Suppressor macrophage treated with lipopolysaccharide for 4 hours (primary cell): ENCODE measurements at places on chromosomes 13 and 19.

DNA sequence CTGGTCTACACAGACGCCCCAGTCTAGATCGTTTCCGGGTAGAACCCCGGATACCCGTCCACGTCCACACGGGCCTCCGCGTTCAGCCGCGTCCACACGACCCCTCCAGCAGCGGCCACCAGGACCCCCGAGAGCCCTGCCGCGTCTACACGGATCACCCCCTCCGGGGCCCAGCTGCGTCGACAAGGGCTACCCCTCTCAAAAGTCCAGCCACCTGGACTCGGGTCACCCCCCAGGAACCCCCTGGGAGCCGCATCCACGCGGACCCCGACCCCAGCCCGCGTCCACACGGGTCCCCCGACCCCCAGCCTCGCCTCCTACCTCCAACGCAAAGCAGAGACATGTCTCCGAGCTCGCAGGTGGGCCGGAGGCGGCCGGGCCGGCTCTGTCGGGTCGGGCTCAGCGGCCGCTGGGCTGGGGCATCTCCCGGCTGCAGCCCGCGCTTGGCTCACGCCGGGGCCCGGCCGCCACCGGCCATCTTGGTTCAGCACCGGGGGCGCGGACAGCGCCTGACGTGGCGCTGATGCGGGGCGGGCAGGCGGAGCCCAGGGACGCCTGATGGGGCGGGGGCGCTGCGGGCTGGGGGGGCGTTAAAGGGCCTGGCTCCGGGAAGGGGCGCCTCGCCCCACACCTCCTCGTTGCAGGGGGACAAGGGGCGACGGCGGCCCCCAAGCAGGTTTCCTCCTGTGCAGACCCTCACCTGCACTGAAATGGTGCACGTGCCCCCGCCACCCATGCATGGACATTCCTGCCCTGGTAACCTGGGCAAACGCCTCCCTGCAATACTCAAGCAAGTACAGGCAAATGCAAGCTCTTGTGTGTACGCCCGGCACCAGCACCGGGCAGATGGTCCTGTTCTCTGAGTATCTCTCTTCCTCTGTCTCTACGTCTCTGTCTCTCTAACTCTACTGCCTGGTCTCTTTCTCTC lies at the start of gene UNC13A:
Gene UNC13A, minus strand, starts transcription at position 498 of the 928 bp plus-strand sequence. Its CDS starts 155 bp downstream, at position 343.
- peak; percentile 42 for DNase-seq

DNA sequence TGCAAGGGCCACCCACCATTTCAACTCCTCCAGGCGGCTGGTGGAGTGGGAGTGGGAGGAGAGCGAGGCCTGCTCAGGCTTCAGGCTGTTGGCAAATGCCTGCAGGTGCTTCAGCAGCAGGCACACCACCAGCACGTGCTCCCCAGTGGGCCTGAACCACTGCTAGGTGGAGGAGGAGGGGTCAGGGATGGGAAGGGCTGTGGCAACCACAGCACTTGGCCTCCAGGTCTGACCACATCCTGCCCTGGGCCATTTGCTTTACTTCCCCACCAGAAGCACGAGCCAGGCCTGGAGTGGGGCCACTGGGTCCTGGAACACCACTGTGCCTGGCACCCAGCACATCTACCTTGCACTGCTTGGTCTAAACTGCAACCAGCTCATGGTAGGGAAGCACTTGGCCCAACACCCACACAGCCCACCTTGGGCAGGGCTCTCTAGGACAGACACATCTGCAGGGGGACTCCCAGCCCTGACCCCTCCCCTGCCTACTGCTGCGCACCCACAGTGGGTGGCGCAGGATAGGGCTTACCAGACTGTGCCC lies 26.2 kb downstream of the TUBA3C start:
- no peak for DNase-seq

DNA sequence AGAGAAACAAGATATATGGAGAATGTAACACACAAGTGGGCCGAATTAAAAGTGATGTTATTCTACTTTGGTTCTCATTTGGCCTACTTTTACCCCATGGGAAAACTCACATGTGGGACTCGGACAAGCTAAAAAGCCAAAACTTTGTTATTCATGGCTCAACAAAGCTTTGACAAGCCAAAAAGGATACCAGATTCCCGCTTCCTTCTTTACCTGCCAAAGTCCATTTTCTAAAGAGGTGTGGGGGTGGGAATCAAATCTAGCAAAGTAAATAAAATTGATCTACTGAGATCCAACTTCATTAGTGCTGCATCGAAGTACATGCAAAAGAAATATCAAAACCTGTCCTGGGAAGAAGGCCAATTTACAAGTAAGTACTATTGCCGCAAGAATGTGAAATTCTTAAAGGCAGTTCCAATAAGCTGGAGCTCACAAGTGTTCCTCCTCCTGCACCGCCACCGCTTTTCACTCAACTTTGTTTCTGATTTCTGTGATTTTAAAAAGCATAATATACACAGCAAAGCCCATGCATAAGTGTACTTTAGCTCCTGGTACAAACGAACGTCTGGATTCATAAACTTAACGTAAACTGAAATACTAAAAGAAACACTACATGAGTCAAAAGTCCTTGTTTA lies 1.1 kb downstream of the LNX2 start:
- DNase-seq, result no peak

GRCh38 chr13:91134803-91135184 lies 212.7 kb upstream of the MIR17HG start:
- DNase-seq, result peak; percentile 40

DNA sequence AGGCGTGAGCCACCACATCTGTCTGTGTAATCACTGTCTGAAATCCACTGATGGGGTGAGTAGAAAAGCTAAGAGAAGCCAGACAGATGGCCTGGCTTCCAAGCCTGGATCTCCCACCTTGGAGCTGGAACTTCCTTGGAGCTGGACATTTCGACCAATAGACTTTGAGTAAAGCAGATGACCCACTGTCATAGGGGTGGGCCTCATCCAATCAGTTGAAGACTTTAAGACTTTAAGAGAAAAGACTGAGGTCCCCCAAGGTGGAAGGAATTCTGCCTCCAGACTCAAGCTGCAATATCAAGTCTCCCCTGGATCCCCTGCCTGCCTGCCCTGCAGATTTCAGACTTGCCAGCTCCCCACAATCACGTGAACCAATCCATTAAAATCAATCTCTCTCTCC lies 20.7 kb downstream of the VSTM1 start:
- DNase-seq, result no peak

DNA sequence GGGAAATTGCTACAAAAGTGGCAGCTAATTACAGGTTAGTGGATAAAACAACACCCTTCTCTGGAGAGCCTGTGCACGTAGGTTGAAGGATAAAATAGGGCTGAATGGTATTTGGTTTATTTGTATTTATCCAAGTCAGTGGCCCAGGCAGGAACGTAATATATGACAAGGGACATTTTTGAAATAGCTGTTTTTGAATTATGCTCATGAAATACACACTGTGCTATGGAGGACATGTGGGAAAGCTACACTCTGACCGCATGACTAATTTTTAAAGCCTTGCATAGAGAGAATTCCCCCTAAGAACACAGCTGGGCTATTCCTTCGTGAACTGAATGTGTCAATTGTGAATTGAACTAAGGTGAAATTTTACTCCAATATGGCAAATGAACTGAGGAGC lies 292.1 kb upstream of the MAB21L1 start:
- no peak for DNase-seq

DNA sequence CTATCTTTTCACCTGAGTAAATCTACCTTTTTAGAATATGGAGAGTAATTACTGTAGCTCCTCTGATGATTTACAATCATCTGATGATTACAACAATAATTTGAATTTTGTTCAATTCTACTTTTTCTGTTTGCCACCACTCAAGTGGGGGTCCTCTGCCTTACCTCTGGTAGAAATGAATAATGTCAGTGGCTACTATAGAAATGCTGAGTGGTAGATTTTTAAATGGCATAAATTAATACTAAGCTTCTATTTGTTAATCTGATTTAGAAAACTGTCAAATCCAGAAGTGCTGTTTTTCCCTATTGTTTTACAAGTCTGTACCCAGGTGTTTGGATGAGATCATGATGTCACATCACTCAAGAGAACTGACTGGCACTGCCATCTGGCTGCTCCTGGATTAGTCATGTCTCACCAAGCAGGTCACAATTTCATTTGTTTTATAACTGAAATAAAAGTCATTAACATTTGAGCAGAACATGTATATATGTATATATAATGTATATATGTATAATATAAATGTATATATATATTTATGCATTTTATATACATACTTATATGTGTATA lies 494.8 kb downstream of the TBC1D4 start:
- no peak for DNase-seq

DNA sequence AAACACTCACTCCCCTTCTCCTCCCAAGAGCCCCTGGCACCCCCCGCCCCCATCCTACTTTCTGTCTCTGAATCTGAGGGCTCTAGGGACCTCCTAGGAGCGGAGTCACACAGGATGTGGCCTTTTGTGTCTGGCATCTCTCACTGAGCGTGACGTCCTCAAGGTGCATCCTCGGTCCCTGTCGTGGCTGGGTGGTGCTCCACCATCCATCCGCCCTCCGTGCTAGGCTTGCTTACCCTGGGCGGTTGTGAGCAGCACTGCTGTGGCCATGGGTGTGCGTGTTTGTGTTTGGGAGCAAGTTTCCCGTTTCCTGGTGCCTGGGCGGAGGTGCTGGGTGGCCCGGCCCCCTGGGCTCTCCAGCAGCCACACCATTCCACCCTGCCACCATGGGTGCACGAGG lies 12.2 kb downstream of the PLEKHJ1 start:
- DNase-seq, result no peak

DNA sequence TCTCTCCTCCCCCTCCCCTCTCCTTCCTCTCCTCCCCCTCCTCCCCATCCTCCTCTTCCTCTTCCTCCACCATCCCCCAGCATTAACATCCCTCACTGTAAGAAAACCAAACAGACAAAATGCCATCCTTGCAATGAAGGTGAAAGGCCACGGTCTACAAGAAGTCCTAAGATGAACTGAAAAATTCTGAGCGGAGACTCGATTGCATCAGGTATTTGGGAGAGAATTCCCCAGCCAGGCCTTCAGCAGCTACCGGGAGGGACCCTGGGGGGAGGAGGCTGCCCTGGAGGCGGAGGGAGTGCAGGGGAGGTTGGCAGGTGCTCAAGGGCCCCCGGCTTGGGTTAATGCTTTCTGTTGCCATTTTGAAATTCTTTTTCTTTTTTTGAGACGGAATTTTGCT lies 10.1 kb upstream of the TIMM44 start:
- no peak for DNase-seq

- no peak for DNase-seq
Observed at GRCh38 chr13:112635323-112635722, 47.4 kb upstream of the TUBGCP3 start.

DNA sequence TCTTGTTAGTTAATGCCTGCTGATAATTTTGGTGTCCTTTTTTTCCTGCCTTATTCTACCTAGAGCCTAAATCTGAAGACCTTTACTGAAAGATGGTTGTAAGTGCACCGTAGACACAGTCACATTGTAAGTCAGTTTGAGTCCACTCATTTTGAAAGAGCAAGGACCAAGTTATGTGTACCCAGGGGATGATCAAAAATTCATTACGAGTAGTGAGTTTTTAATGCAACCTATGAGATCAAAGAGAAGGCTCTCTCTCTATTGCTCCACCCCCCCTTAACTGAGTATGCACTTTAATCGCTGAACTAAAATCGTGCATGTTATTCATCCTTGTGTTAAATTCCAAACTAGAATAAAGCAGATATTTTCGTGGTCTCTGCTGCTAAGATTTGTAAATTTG lies 1.8 kb downstream of the RAP2A start:
- no peak for DNase-seq

DNA sequence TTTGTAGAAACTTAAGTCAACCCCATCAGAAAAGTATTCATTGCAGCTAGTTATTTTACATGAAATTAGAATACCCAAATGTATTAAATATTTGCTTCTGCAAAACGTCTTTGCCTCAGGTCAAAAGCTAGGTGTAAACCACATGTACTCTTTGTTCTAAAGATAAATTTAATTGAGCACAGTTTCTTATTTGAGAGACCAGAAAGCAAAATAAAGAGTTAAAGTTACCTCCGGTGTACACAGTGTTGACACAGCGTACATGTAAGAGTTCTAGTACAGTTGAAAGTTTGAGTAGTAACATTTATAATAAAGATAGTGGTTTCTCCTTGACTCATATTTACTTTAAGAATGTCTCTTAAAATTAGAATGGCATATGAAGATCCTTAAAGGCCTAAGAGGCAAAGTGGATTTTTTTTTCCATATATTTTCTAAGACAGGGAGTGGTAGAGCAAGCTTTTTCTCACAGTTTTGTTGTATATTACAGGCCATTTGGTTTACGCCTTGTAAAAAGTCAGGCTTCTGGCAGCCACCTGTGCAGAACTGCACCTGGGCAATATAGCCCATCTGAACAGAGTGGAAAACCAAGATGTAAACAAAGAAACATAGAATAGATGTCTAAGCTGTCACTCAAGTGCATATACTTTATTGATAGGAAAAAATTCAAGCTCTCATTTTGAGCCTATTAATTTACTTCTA lies 2.9 kb downstream of the LRCH1 start:
- DNase-seq, result no peak

- DNase-seq, result no peak
Observed at GRCh38 chr19:2783781-2784145, 690 bp upstream of the SGTA start.

GRCh38 chr13:27476943-27477703 lies 26.8 kb upstream of the MTIF3 start:
- DNase-seq, result peak; percentile 14

- no peak for DNase-seq
Observed at GRCh38 chr13:111577208-111577828, 256.9 kb downstream of the TEX29 start.

- no peak for DNase-seq
Observed at GRCh38 chr19:55700813-55701212, 25.8 kb downstream of the EPN1 start.

DNA sequence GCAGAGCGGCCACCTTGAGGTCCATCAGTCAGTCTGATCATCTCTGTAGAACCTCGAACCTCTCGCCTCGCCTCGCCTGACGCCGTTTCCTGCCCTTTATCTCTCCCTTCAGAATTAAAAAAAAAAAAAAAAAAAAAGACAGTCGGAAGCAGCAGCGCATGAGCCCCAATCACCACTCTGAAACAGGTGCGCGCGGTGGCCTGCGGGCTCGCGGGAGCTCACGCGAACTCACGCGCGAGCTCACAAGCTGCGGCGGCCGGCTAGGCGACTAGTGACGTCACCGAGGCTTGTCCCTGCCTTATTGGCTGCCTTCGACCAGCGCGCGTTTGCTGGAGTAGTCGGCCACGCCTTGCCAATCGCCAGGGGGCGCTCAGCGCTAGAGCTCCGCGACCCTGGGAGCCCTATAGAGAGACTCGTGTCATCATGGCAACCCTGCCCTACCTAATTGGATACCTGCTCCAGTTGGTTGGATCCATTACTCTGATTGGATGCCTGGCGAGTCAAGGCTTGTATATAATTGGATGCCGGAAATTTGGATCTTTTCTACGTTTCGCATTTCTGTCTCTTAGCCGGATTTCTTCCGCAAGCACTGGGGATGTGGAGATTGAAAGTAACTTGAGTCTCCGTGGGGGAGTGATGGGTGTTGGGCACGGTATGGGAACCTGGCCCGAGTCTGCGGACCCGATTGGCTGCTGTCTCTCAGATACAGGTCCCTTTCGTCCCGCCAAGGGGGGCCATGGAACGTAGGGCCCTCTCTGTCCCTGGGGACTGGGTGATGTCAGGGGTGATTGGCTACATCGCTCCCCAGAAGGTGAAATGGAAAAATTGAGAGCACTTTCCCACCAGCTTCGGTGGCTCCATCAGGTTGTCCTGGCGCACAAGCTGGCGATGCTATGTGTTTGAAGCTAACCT lies 31.6 kb downstream of the SYT3 start:
- peak; percentile 75 for DNase-seq
